Activated CD4-positive, alpha-beta T cell treated with anti-CD3 and anti-CD28 coated beads, Interleukin-10, Interleukin-2, amounts not matched to agents 100 ng/mL and 50 ng/mL, durations not matched to agents 16 hours and 8 hours (primary cell): ENCODE measurements at places on chromosomes 3 and 15.

- no peak for DNase-seq
Measured at GRCh38 chr3:115691964-115692363, 68.7 kb downstream of the GAP43 start.

GRCh38 chr3:21330293-21330692 lies 420.7 kb downstream of the ZNF385D start:
- peak; percentile 33 for DNase-seq

DNA sequence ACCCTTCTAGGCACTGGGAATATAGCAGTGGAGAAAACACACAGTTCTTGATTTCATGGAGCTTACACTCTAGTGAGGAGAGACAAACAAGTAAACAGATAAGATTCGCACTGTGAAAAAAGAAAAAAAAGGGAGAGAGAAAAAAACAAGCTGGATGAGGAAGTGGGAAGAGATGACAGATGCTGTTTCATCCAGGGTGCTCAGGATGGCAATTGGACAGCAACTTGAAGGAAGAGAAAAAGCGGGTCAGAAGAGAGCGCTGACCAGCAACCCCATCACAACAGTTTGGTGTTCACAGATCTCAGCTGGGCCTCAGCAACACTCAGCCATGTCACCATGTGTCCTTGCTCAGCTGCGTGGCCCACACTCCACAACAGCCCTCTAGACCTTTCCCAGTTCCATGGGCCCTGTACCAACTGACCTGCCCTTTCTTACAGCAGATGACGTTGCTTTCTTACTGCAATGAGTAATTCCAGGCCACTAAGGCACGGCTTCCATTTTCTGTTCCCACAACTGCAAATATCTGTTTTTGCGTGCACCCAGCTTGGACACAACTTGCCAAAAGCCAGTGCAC lies 230.8 kb downstream of the MEX3B start:
- DNase-seq = no peak

- DNase-seq = no peak
Measured at GRCh38 chr15:68386587-68387288, 45.2 kb downstream of the ITGA11 start.

DNA sequence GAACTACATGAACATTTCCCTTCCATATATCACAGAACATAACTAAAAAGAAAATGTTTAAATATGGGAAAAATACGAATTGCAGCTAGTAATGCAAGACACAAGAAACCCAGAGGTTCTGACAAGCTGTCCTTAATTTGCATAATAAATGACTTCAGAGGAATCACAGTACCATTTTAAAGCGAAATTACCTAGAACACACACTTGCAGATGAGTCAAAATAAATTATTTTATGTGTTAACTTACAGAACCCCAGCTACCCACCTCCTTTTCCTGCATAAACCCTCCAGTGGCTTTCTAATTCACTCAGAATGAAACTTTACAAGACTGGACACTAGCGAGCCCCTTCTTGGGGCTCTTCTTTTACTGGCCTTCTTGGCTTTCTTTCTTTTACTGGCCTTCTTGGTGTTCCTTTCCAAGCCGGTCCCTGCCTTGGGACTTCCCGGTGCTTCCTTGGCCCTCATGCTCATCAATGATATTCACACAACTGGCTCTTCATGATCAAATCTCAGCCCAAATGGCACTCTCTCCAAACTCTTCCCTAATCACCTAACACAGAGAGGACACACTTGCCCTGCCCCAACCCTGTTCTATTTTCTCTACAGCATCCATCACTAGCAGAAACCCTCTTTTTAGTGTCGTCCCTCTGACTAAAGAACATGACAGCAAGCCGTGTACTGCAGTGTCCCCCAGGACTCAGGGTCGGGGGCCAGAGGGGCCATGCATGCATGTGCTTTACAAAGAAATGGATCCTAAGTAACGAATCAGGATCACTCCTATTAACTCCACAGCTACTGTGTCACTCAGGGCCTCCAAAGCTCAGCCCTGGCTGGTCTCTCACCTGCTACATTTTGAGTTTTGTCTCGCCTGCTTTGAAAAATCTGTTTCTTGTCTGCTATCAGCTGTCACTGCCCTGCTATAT lies 4.8 kb downstream of the CHSY1 start:
- peak; percentile 59 for DNase-seq

GRCh38 chr15:41950489-41950888 lies 21.9 kb downstream of the EHD4 start:
- DNase-seq = no peak

DNA sequence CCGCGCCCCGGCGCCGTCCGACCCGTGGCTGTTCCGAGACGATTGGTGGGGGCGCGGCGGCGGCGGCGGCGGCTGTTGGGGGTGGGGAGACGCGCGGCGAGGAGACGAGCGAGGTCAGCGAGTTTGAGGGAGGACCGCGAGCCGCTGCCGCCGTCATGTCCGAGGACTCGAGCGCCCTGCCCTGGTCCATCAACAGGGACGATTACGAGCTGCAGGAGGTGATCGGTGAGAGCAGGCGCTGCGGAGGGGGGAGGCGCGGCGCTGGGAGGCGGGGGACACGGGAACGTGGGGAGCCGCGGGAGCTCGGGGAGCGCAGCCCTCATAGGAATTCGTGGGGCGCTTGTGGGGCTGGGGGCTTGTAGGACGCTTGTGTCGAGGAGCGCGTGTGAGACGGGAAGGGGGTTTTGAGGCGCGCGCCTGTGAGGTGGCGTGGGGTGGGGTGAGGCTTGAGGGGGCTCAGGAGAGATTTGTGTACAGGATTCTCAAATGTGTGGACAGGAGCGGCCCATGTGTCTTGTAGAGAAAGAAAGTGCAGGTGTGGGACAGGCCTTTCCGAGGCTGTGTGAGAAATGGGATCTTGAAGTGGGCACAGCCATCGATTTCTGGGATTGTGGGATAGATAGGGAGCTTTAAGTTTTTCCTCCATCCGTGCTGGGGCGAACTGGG lies 518 bp downstream of the OXSR1 start:
- no peak for DNase-seq

GRCh38 chr3:30613133-30613825 lies 6.9 kb downstream of the TGFBR2 start:
- DNase-seq = no peak

DNA sequence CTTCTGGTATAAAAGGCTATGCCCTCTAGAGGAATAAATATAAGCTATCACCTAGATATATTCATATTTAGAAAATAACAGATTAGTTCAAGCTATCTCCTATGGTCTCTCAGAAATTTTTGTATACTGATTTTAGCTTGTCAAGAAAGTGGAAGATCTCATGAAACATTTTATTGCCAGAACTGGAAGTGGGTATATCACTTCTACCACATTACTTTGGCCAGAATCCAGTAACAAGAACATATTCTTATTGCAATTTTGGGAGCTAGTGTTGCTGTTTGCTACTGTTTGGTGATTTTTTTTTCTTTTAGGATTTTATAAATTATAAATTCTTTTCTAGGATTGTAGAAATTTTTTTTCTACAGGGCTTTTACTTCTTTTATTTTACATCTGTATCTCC lies 14.2 kb upstream of the DIPK2A start:
- DNase-seq = no peak

GRCh38 chr15:89068325-89068784 lies 19.9 kb upstream of the ABHD2 start:
- DNase-seq = peak; percentile 90

- peak; percentile 71 for DNase-seq
Measured at GRCh38 chr3:23760871-23761373, 44.8 kb upstream of the UBE2E1 start.

DNA sequence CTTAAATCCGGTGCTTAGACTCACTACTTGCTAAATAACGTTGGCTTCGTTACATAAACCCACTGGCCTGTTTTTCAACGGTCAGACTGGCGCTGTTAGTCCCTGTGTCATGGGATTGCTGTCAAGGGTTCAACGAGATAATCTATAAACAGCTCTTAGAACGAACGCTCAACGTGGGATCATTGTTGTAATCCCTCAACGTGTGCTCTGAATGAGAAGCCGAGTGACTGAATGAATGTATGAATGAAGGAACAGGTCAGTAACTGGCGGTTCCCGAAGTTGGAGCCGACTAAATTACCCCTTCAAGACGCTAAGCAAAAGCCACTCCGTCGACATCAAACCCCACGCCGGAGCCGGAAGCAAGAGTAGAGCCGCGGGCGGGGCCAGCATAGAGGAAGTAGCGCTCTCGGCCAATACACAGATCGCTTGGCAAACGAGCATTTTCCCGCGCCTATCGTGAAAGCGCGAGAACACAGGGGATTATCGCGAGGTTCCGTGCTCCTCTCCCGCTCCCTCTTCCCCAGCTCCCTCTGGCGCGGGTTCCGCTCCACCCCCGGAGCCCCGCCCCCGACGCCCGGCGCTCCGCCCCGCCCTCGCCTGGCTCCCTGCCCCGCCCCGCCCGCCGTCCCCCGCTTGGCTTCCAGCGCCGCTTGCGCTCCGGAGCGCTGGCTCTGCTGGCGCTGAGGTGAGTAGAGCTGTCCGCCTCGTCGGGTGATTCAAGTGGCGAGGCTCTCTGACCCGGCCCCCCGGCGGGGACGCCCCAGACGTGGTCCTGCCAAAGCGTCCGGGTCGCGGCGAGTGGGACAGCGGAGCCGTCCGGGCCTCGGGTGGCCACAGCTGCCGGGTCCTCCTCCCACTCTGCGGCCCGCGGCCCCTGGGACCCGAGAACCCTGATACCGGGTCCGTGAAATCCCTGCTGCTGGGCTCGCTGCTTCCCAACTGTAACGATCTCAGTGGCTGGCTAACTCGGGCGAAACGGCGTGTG lies at the start of gene LRRC28:
LRRC28 (plus strand) TSS at position 625 of the 985 bp plus-strand sequence. CDS start 4,477 bp downstream, outside the sequence.
- peak; percentile 98 for DNase-seq

DNA sequence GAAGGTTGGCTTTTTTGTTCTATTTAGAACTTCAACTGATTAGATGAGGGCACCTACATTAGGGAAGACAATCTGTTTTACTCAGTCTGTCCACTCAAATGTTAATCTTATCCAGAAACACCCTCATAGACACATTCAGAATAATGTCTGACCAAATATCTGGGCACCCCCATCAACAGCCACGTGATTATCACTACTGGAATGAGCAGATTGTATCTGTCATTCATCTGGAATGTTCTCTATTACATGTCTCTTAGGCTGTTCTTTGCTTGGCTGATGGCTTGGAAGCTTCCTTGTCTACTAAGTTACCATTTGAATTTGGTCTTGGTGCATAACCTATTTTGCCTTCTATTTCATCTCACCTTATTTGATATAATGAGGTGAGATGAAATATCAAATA lies 15.7 kb upstream of the LRRC58 start:
- DNase-seq = no peak
